ENCODE measurements at places on chromosomes 3 and 15.

- DNase-seq: peak; percentile 45
Observed at GRCh38 chr15:79089890-79090486, 592 bp downstream of the RASGRF1 start.

GRCh38 chr15:62412686-62413085 lies 247.6 kb upstream of the C2CD4B start:
- no peak for DNase-seq

GRCh38 chr3:184643442-184643841 lies 68.4 kb downstream of the MAGEF1 start:
- DNase-seq: no peak

DNA sequence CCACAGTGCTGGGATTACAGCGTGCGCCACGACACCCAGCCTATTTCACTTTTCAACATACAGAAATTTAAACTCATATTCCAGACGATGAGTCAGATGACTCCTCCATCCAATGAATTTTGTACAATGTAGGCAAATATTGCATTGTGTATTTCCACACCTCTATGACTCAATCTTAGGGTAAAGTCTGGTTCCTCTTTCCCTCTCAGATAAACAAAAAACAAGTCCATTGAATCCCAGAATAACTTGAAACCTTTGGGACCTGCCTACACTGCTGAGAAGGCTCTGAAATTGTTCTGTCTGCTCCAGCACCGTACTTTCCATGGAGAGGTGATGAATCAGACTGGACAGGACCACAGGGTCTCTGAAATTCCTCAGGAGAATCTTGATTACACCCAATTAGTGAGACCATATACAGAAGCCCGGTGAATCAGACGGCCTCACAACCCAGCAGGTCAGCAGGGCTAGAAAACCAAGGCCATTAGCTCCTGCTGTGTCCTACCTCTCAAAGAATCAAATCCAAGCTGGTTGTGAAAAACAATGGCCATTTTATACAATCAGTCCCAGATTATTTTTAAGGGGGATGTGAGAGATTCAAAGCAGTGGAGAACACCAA lies 112.6 kb downstream of the ERC2 start:
- no peak for DNase-seq

GRCh38 chr3:107055181-107055942 lies 321.9 kb upstream of the CCDC54 start:
- no peak for DNase-seq

- DNase-seq: no peak
Observed at GRCh38 chr3:143122608-143123352, 3.2 kb downstream of the CHST2 start.

DNA sequence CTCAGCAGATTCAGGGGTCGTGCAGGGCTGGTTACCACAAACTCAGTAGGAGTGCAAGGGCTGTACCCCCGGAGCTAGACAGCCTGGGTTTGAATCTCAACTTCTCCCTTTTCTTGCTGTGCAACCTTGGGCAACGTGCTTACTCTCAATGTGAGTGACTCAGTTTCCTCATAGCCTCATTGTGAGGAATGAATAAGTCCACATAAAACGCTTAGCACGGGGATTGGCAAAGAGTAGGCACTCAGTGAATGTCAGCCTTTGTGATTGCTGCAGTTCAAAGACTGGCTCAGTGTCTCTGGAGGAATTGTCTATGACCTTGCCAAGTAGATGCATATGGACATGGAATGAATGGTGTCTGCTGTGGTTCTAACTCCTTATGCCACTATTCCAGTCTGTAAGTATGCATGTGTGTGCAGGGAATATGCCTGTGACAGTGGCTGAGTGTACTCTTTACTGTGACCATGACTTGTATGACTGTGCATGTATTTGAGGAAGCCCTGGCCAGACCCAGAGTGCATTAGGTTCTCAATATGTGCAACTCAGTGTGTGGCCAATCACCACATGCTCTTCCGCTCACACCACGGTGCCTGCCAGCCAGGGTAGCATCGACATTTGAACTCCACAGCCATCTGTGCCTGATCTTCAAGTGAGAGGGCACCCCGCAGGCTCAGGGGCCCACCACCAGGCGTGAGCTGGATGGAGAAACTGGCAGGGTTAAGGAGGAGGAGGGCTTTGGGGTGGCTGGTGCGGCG lies 900 bp upstream of the HYAL3 start:
- no peak for DNase-seq

GRCh38 chr3:61848885-61849284 lies 287.5 kb downstream of the PTPRG start:
- DNase-seq: no peak

GRCh38 chr15:94586099-94586498 lies 354.7 kb downstream of the MCTP2 start:
- no peak for DNase-seq

DNA sequence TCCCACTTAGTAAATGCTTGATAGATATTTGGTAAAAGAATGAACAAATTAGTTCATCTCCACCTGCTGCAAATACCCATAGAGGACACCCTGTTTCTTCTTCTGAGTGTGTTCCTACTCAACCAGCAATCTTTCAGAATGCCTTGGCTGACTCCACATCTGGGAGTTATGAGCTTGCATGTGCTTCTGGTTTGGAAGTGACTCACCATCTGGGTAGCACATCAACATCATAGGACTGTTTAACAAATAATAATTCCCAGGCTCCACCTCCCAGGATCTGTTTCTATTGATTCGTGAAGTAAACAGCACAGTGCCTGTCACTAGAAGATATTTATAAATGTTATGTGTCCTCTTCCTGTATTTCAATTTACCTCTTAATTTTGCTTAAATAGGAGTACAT lies 580.1 kb downstream of the ROBO2 start:
- no peak for DNase-seq

DNA sequence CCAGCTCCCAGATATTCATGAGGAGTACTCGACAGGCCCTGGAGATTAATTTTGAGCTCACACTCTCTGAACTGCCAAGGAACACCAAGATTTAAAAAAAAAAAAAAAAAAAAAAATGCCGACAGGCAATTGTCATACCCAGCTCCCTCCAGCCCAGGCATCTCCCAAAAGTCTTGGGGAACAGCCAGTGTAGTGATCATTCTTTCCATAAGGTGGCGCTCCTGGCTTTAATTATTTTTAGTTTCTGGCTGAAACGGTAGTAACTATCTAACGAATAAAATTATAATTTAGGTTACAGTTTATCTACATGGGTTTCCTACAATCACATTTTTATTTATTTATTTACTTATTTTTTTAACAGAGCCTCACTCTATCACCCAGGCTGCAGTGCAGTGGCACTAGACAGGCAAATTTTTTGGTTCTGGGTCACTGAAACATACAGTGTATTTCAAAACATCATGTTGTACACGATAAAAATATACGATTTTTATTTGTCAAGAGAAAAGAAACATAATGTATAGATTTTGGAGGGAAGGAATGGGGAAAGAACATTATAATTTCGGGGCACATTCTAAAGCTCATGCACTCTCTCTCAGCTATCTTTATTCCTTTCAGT lies 157.3 kb downstream of the ADAMTS9 start:
- DNase-seq: peak; percentile 49

GRCh38 chr15:48477795-48478360 lies 146.6 kb downstream of the DUT start:
- no peak for DNase-seq

- DNase-seq: no peak
Observed at GRCh38 chr3:128970740-128971047, 23.2 kb downstream of the CFAP92 start.

DNA sequence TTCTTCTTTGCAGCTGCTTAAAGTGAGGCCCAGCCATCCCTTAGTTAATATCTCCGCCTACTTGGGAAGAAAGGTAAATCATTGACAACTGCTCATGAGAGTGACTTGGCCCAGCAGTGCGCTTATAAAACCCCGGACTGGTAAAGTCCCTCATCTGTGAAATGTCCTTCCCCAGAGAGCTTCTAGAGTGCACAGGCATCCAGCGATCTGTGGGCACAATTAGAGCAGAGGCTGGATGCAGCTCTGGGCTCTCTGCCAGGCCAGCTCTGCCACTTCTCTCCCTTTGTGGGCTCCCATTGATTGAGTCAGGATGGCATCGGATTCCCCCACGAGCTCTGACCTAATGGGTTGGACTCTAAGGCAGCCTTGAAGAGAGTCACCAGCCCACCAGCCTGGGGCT lies 219.0 kb upstream of the LINGO1 start:
- peak; percentile 81 for DNase-seq

GRCh38 chr15:39499681-39500080 lies 81.2 kb upstream of the THBS1 start:
- DNase-seq: no peak

DNA sequence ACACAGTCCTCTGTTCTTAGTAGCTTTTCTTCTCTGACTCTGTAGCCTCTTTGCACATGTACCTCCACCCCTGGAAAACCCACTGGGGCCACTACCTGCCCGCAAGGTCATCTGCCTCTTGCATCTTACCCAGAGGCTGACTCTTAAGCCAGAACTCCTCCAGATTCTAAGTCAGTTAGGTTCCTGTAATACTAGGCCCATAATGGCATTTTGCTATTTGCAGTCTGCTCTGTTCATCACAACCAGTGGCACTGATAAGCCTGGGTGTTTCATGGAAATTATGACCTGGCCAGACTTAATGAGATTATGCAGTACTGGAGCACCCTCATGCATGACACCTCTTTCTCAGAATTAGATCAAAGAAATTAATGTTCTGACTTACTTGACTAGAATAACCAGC lies 31.7 kb upstream of the ATG7 start:
- no peak for DNase-seq

All from SK-N-SH (cell line).